ENCODE measurements at places on chromosomes 12 and 14.

DNA sequence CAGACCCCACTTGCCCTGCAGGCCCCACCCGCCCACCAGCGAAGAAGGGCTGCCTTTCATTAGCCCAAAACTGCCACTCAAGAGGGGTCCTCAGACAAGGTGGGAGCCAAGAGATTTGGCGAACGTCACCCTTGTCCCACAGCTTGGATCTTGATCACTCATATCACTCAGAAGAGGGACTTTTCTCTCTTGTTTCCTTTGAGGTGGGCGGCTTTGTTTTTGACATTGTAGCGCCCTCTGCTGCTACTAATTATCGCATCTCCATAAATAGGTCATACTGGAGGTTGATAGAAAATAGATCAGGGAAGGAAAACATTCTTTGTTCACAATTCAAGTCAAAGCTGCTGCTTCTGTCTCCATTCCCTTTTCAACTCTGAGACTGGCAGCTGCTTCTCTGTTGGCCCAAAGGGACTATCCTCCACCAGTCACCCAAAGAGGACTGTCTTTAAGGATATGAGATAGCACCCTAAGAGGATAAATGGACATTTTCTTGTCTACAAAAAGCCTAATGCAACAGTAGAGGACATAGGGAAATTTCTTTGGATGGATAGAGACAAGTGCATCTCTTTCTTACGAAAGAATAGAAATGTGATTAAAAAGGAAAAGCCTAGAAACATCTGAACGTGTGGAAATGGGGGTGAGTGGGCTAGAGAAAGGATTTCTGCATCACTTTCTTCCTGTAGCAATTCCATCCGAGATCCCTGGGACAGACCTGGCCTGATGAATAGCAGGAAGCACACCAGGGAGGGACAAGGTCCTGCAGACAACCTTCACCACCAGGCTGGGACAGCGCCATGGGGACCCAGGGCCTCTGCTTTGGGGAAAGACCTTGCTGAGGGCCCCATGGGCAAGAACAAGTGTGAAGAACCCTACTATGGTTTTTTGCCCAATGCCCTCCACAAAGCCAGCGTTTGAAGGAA is 115.8 kb downstream of the DAD1 start:
- DNase-seq = peak; percentile 54

GRCh38 chr12:52669426-52669825 is 10.8 kb downstream of the KRT1 start:
- no peak for DNase-seq

DNA sequence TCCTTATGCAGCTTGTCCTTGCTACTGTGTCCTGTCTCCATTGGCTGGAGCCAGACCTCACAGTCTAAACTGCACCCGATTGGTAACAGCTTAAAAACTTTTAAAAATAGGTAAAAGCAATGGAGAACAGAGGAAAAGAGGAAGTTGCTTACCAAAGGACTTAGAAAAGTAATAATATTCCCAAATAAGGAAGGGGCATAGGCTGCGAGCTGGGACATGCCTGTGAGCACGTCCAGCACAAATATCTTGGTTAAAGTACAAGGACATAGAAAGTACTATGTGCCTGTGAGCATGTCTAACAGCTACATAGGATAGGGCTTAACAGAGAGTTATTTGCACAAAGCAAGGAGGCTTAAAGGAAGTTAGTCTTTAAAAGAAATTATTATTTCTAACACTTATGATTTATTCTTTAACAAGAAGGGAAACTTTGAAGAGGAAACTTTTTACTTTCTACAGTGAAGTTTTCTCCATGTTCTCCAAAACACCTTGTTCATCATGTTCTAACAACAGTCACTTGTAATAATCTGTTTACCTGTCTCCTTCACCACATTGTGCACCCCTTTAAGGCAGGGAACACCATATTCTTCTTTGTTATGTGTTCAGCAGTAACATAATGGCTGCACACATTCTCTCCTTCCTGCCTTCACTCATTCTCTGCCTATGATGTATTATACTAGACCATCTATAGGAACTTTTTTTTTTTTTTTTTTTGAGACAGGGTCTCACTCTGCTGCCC is 9.8 kb upstream of the UBE2N start:
- DNase-seq = no peak

DNA sequence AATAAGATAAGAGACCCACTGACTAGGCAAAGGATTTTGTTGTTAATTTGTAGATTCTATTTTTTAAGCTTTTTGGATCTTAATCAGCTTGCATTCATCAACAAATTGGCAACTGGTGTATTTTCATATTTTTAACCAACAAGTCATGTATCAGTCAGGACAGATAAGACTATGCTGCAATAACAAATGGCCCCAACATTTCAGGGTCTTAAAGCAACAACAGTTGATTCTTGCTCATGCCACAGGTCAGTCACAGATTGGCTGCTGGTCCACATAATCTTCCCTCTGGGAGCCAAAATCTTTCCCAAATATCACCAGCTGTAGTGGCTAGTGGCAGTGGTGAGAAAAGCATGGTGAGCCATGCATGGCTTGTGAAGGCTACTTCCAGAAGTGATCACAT is 21.9 kb upstream of the SERPINA12 start:
- no peak for DNase-seq

DNA sequence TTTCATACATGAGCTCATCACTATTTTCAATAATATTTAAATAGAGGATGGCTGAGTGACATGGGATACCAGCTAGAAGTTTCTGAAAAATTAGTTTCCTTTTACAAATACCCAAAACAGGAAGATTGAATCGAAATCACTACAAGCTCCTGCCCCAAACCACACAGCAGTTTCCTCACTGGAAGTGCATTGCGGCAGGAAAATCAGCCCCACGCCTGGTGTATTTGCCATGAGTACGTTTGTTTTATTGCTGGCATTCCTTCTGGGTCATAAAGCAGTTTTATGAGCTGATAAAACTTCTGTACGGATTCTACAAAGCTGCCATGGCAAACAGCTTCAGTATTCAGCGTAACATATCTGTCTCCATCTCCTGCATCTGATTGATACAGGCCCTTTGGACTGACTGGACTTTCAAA is 23.7 kb downstream of the CDC42BPB start:
- no peak for DNase-seq

All from CD4-positive, alpha-beta T cell treated with Interleukin-15 for 1 hour (primary cell).